Activated gamma-delta T cell treated with Interleukin-2 at 50 U/mL for 16 hours (primary cell): ENCODE measurements at places on chromosomes 5 and 9.

- no peak for DNase-seq
These were observed 317.9 kb upstream of the MPDZ start for GRCh38 chr9:13597427-13597826.

DNA sequence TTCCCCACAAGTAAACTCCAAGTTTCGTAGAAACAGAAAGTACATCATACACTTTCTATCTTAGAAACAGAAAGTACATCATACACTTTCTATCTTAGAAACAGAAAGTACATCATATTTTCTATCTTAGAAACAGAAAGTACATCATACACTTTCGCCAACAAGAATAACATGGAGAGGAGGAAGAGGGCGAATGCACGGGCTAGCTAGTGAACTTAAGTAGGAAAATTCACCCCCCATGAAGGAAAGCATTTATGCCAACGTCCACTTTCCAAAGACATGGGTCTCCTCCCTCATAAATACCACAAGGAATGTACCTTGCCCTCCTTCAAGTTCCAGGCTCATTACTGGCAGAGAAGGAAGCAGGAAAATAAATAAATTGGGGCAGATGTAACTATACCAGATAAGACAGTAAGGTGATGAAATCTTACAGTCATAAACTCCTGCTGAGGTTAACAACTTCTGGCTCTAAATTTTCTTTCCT is 64.7 kb downstream of the FRMD3 start:
- DNase-seq, result no peak

DNA sequence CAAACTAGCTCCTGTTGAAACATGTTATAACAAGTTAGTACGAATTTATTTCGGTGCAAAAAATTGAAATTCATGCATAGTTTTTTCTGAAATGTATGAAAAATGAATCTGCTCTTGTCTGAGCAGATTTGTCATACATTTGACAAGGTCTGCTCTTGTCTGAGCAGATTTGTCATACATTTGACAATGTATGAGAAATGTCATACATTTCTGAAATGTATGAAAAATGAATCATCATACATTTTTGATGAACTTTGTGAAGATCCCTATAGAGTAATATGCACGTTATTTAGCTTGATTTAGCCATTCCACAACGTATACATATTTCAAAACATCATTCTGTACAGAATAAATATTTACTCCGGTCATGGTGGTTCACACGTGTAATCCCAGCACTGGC is 85.9 kb upstream of the PARP8 start:
- DNase-seq, result no peak

- DNase-seq, result no peak
These were observed 8.7 kb upstream of the GDA start for GRCh38 chr9:72140586-72140985.

GRCh38 chr9:34636791-34637355 is 714 bp downstream of the SIGMAR1 start:
- no peak for DNase-seq
